HuH-7.5 (cell line): ENCODE measurements at places on chromosomes 5 and 9.

GRCh38 chr9:89929673-89930480 lies 325.1 kb downstream of the GADD45G start:
- no peak for DNase-seq

- DNase-seq, result peak; percentile 74
These were observed 23.4 kb upstream of the ZBTB43 start for GRCh38 chr9:126781186-126782052.

DNA sequence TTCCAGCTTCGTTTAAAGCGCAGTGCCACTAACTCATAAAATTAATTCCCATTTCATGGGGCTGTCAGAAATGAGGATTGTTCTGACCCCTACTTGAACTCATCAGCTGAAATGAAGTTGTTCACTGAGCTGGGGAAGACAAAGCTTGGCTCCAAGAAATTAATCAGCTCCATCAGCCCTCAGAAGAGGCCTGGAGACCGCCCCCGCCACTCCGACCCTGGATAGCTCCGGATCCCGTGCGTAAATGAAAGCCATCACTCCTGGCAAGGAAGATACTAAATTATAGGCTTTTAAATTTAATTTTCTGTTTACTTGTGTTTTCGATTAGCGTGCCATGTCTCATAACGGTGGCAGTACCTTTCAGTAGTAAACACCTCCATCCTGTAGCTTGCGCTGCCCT lies 142.8 kb upstream of the IRX2 start:
- DNase-seq, result no peak

DNA sequence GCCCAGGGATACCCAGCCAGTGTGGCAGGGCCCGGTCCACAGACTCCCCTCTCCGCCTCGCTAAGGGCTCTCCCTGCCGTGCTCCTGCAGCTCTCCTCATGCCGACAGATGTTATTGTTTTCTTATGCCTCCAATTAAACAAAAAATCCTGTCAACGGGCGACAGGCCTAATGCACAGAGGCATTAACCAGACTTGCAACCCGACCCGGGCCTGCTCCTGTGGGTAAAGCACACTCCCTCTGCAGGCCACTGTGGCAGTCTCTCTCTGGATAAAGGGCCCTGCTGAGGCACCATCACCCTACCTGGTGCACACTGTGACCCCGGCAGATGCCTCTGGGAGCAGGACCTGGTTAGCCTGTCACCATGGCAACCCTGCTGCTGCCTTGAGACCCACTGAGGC lies 27.5 kb upstream of the HAND1 start:
- no peak for DNase-seq

GRCh38 chr9:116264361-116264760 lies 110.8 kb downstream of the PAPPA start:
- DNase-seq, result no peak

DNA sequence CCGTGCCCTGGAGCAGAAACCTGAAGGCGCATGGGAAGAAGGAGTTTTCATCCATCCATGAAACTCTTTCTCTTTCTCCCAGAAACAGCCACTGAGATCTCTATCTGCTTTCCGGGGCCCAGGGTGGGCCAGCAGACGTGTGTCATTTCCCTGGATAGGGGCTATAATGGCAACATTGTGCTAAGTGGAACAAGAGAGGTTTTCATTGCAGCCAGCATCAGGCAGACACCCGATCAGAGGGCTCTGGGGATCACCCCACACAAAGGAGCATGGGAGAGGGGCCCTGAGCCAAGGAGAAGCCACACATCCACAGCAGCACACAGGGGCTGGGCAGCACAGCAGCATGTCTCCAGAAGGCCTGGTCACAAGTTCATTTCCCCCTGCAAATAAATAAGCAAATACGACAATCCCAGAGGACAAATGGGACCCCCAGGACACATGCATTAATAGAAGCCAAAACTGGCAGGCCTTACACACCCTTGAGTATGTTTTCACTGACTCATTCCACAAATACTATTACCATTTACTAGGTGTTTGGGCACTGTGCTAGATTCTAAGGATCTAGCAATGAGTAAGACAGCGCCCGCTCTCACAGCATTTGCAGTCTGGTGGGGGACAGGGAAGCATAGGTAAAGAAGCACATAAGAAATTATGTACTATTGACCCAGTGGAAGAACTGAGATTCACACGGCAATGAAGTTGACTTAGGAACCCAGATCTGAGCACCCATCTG lies 4.3 kb upstream of the AFAP1L1 start:
- no peak for DNase-seq

GRCh38 chr9:84592918-84593317 lies 76.6 kb upstream of the NTRK2 start:
- DNase-seq, result no peak

GRCh38 chr5:172667786-172668593 lies 26.9 kb downstream of the NEURL1B start:
- DNase-seq, result no peak

- DNase-seq, result no peak
These were observed 17.9 kb downstream of the HNRNPK start for GRCh38 chr9:83962165-83962564.

- DNase-seq, result no peak
These were observed 763.1 kb downstream of the TAF11L14 start for GRCh38 chr5:18397371-18397770.

GRCh38 chr5:52119768-52120167 lies 667.9 kb upstream of the ITGA1 start:
- no peak for DNase-seq
